ENCODE measurements at places on chromosomes 3 and 15.
A peak's percentile ranks its signal among the peaks of the same experiment; 100 is the strongest.

- no peak for DNase-seq
These were observed 3.6 kb upstream of the BAHD1 start for GRCh38 chr15:40436892-40437751.

DNA sequence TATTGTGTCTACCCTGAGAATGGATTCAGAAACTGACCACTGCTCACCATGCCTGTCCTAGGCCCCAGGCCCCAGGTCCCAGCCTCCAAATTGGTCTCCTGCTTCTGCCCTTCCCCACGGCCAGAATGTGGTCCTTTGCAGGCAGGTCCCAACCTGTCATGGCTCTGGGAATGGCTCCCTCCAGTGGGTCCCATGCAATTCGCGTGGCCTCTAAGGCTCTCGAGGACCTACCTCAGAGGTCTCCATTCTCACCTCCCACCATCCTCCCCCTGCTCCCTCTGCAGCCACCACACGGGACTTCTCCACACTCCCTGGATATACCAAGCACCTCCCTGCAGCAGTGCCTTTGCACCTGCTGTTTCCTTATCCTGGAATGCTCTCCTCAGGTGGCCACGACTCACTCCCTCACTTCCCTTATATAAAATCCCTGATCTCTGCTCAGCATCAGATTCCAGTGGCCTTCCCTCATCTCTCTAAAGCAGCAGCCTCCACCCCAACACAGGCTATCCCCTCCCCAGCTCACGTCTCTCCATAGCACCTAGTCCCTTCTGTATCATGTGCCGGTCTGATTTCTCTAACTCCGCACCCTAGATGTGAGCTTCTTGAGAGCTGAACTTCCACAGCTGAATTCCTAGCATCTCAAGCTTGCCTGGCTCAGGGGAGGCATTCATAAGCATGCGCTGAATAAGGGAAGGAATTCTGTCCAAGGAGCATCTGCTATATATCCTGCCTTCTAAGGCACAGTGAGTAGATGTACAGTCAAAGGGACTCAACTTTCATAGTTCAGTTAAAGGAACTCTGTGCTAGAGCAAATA lies 56.9 kb downstream of the ARRDC4 start:
- DNase-seq, result no peak

- no peak for DNase-seq
These were observed 172.6 kb upstream of the BHLHE40 start for GRCh38 chr3:4806535-4807108.

- no peak for DNase-seq
These were observed 2.8 kb upstream of the RNU5A-1 start for GRCh38 chr15:65292938-65293518.

DNA sequence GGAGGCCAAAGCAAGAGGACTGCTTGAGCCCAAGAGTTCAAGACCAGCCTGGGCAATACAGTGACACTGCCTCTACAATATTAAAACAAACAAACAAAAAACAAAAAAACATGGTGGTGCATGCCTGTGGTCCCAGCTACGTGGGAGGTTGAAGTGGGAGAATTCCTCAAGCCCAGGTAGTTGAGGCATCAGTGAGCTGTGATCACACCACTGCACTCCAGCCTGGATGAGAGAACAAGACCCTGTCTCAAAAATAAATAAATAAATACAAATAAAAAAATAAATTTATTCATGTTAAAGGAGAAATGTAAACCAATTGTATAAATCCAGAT lies 200.6 kb downstream of the BCHE start:
- no peak for DNase-seq

- DNase-seq, result peak; percentile 14
These were observed at the start of gene ARMC8 for GRCh38 chr3:138187296-138188012. ARMC8 (plus strand) TSS chr3:138187301; CDS start chr3:138187555, 254 bp downstream.

- no peak for DNase-seq
These were observed 536.9 kb downstream of the ZIC1 start for GRCh38 chr3:147945968-147946519.

Measured in stimulated activated CD4-positive, alpha-beta T cell treated with anti-CD3 and anti-CD28 coated beads, TNF-alpha, amount 100 ng/mL, for 48 hours (primary cell).